ENCODE measurements at places on chromosomes 12 and 14.

DNA sequence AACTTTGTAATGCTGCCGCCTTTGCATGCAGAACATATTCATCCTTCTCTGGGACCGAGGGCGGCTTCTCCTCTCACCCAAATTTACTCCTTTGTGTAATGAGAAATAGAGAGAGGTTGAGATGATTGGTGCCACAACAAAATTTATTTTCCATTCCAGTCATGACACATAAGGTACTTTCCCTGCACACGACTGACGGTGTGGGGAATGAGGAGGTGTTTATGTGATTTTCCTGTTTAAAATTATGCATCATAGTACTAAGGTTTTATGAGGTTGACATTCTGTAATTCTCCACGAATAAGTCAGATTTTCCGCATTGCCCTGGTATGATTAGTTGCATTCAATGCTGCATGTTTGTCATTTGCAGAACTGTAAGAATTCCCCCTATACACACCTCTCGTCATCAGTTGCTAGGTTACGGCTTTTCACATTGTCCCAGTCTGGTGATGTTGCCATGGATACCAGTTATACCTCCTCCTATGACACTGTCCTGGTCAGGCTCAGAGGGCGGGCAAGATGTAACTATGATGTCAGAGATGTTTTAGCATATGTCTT is 23.1 kb downstream of the BICDL1 start:
- DNase-seq, result peak; percentile 83

DNA sequence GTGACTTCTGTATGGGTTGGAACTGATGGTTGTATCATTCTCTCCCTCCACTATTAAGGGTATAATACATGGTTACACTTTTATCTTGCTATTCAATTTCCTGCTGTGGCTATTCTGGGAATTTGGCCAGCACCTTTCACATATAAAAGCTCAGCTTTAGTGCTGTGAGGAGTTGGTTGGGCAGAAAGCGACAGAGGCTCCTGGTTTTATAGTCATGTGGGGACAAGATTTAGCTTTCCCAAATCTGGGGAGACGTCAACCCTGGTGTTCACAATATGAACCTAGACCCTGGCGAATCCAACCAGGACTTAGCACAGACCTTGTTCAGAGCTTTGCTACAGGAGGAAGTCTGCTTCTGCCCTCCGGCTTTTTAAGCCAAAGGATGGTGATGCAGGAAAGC is 36.5 kb downstream of the FOS start:
- no peak for DNase-seq

- peak; percentile 28 for DNase-seq
Observed at GRCh38 chr14:53963320-53964227, 6.9 kb upstream of the BMP4 start.

DNA sequence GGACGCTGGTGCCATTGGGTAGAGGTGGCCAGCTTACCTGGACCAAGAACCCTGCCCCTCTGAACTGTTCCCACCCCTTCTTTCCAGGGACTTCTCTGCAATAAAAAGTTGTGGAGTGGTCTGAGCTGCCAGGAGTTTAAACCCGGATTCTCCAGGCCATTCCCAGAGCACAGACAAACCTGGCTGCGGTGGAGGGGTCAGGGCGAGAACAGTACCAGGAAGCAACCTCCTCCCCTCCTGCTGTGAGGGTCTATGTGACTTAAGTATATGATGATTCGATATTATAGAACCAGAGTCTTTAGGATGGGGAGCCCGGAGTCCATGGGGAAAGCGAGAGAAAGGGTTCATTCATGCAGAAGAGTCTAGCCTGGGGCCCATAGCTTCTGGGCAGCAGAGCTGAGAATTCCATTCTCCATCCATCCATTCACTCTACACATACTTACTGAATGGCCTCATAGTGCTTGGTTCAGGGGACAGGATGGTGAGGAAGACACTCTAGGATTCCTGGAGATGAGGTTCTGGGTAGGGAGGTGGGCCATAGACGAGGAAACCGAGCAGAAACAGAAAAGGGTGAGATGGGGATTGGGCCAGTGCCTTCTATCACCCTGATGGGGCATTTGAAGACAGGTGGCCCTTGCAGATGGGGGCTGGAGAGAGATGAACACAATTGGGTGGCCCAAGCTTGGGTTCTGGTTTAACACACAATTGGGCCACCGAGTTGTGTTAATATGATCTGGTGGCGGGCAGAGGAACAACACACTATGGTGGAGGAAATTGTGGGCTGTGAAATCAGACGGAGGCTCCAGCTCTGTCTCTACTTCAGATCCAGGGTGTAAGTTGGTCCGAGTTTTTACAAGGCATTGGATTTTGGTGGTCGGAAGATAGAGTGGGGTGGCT is 5.2 kb downstream of the KRT86 start:
- DNase-seq, result no peak

DNA sequence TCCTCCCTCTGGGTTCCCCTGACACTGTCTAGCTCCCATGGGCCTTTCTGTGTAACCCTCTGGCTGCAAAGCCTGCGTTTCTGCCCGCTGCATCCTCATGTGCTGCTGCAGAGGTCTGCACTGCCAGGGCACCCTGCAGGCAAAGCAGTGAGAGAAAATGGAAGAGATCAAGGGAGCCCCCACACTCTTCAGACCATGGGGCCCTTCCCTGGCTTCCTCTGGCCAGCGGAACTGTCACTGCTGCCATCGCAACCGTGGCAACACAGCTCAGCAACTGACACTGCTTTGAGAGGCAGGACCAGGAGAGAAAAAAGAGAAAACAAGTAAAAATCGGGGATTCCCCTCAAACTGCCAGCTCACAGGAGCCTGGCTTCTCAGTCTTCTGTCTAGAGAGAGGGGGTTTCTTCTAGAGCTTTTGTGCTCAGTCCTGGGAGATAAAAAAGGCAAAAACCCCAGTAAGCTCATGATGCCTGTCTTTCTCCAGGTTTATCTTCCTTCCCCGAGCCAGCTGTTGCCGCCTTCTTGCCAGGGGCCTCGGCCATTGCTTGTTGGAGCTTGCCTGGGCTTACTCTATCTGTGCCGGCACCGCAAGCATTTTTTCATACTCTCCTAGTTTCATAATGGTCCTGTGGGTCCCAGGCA is 38.9 kb downstream of the C14orf132 start:
- no peak for DNase-seq

DNA sequence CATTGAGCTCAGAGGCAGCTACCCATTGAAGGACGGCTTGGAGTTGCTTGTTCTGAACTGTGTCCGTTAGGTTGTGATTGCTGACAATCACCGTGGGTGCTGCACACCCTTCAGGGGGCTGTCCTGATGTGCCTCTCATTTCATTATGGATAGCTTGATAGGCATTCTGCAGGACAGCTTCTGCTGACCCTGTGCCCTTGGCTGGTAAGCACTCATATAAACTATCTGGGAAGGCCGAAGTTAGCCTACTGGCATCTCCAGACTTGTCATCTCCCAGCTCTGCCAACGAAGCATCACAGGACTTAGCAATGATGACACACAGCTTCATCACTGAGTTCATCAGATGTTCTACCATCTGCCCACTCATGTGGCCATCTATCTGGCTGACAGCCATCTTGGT is 22.3 kb downstream of the AKAP3 start:
- no peak for DNase-seq

- no peak for DNase-seq
Observed at GRCh38 chr14:23442721-23443356, 7.4 kb upstream of the MYH7 start.

DNA sequence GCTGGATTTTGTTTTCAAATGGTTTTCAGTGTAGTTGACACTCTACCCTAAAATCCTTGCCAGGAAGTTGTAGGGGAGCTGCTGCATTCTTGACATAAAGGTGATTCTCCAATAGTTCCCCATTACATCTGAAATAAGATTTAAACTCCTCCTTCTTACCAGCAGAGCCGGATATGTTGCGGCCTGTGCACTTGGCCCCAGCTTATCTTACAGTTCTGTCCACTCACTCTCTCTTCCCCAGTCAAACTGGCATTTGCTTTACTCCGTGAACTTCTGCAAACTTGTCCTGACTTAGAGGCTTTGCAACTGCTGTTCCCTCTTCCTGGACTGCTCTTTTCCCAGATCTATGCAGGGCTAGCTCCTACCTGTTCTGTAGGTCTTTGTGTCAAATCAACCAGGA is 929.5 kb downstream of the VRK1 start:
- no peak for DNase-seq

Data from activated CD4-positive, alpha-beta T cell treated with anti-CD3 and anti-CD28 coated beads for 48 hours (primary cell).